ENCODE measurements at places on chromosomes 5 and 9.

DNA sequence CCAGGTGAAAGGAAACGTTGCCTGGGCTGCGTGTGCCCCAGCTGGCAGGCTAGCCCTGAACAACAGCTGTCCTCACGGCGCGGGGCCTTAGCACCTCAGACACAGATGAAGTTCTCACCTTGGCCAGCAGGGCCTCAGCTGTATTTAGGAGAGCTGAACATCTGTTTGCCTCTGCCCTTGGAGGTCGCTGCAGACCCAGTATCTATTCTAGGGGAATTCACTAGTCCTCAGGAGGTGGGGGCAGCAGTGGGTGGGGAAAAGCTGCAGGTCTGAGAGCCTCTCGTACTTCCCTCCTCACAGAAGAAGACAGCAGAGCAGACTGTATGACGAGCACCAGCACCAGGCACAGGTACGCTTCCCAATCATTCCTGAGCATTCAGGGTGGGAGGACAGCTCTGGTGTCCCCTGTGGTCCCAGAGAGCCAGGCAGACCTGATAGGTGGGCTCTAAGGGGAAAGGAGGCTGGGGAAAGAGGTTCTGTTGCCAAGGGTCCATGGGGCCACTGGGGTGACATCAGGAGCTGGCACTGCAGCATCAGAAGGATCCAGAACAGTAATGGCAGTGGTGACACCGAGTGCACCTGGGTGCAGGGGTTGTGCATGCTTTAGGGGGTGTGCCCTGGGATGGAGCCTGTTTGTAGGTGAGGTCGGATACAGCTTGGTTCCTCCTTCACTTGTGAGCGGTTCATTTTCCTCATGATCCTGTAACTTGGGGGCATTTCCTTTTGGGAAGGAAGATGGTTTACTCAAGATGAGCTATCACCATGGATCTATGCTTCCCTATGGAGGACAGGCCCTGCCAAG lies 13.8 kb downstream of the CD74 start:
- no peak for DNase-seq

DNA sequence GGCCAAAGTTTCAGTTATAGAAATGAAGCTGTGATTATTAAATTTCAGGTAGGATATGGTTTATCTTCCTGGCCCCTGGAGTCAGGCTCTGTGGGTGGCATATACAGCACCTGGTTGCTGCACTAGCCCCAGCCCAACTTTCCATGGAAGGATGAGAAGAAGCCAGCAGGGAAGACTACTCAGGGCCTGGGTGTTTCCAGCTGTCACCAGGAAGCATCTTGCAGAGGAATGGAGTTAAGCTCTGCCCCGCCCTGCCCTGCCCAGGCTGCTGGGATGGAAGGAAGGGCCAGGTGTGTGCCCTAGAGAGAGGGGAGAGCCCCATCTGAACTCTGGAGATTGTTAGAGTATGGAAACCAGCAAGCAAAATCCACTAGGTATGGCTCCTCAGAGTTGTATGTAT lies 42.8 kb upstream of the FAT2 start:
- no peak for DNase-seq

GRCh38 chr5:151222790-151223446 lies 974 bp downstream of the CCDC69 start:
- no peak for DNase-seq

DNA sequence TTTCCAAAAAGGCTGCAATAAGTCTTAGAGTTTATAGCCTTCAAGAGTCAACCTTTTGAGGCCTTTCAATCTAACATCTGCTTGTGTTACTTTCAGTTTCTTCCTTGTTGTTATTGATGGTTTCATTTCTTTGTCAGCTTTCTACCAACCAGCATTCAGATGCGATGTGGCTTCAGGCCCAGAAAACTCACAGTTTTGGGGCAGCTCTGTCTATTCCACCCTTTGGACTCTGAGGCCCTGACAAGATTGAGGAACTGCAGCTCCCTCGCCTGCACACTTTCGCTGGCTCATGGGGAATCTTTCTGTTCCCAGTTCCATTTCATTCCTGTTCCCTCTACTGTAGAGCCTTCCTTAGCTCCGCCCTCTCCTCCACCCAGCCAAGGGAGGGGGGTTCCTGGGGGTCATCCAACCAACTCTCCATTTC lies 13.3 kb upstream of the WHRN start:
- DNase-seq = no peak

- DNase-seq = peak; percentile 57
These were observed 69.1 kb downstream of the MYO10 start for GRCh38 chr5:16866795-16867576.

DNA sequence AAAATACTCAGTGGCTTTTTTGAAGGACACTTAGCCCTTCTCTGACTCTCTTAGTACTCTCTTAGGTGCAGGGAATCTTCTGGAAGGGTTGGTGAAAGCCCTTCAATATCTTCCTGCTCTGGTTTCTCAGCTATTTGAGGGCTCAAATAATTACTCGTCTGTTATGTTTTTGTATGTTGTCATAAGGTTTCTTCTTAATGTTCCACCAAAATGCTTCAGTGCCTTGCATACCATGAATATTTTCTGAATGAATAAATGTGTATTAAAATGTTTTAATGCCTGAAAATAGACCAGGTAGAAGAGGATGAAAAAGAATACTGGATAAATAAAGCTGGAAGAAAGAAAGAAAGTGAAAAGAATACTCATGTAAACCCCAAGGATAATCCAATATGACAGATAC lies 124.3 kb downstream of the STK32A start:
- DNase-seq = no peak

- no peak for DNase-seq
These were observed 46.7 kb upstream of the TBC1D9B start for GRCh38 chr5:179954434-179954833.

DNA sequence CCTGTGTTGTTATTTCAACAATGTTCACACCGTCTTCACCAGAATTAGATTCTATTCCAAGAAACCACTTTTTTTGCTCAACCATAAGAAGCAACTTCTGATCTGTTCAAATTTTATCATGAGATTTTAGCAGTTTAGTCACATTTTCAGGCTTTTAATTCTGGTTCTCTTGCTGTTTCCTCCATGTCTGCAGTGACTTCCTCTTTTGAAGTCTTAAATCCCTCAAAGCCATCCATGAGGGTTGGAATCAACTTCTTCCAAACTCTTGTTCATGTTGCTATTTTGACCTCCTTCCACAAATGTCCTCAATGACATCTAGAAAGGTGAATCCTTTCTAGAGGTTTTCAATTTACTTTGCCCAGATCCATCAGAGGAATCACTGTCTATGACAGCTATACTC lies 25.7 kb upstream of the ENTREP1 start:
- no peak for DNase-seq

DNA sequence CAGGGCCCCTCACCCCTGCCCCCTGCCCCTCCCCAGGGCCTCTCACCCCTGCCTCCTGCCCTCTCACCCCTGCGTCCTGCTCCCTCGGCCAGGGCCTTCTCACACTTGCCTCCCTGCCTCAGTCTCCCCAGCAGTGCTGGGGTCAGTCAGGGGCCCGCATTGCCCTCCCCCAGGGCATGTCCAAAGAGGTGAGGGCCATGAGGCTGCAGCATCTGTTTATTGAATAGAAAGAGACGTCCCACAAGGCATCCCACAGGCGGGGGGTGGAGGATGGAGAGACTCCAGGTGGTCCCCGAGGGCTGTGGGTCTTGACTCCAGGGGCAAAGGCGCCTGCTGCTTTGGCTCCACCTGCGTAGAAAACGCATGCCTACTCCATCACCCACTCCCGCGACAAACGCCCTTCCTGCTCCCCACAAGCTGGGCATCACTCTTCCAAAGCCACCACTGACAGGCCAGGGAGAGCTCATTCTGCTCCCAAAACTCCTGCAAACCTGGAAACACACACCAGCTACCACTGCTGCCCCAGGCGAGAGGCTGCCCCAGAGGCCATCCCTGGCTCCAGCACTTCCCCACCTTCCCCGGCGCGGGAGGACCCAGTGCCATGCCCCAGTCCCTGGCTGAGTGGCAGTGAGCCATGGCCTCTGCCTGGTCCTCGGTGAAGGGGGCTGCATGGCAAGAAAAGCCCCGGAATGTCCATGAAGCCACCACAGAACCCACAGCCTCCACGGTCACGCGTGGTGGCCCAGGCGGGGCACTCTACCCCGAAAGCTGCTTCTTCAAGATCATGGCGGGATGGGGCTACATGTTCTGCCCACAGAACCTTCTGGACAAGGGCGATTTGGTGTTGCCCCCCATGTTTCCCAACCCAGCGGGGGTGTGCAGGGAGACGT lies 1.6 kb upstream of the LCN8 start:
- DNase-seq = no peak

DNA sequence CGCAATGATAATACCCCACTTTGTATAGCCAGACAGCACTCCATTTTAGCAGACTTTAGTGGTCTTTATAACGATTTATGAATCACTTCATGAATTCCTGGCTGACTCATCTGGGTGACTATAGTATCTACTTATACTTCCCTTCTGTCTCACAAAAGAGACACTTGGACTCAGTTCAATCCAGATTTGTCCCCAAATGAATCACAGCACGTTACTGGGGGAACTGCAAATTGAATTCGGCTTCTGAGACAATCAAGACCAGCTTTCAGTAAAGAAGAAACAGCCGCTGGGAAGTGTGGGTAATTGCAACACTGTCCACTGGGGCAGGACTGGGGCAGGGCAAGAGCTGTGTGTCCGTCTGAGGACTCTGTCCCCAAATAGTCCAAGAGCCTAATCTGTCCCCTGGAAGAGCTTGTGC lies 337.3 kb upstream of the RFX3 start:
- no peak for DNase-seq

GRCh38 chr9:18849270-18849669 lies 183.7 kb downstream of the SAXO1 start:
- no peak for DNase-seq

- DNase-seq = no peak
These were observed 1.6 kb upstream of the MARCHF6 start for GRCh38 chr5:10351919-10352318.

DNA sequence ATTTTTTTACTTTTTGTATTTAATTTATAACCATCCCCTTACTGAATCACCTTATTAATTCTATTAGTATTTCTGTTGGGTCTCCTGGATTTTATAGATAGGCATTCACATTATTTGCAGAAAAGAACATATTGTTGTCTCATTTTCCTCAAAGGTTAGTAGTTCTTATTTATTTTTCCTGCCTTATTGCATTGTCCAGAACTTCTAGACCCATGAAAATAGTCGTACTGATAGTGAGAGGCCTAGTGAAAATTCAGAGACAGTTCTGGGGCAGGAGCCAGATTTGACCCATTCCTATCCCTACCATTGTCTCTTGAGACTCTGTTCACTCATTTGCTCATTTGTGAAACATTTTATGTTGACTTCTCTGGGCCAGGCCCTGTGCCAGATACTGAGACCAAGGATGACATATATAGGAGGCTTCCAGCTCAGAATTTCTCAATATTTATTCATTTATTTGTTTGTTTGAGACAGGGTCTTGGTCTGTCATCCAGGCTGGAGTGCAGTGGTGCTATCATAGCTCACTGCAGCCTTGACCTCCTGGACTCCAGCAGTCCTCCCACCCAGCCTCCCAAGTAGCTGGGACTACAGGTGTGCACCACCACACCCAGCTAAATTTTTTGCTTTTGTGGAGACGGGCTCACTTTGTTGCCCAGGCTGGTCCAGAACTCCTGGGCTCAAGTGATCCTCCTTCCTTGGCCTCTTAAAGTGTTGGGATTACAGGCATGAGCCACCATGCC lies 34.7 kb downstream of the COL27A1 start:
- no peak for DNase-seq

DNA sequence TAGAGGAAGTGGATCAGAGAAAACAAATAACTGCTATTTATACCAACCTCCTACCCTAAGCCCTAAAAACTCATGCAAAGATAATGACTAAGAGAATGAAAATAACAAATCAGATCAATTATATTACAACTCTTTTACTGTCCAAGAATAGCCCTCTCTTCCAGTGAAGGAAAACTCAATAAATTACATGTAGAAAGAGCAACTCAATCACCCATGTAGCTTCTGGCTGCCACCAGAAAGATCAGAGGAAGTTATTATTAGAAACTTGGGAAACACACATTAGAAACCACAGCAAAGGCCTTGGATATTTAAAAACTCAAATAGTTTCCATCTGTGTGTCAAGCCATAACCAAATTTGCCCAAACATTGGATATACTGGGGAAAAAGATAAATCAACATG lies 134.0 kb upstream of the TARS1 start:
- DNase-seq = no peak

DNA sequence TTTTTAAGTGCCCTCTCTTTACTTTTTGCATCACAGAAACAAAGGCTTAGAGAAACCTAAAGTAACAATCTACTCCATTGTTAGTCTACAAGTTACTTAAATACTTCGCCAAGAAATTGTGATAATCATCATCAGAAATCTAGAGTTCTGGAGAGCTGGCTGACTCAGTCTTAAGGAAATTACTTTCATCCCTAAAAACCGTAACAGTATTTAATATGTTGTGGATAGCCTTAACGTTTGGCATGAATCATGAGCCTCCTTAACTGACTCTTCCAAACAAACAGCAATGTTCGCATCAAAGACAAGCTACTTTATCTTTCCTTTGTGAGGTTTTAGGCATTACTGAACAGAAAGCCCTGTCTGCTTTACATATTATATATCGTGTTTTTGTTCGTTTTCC lies 128.7 kb downstream of the NIPBL start:
- no peak for DNase-seq

- DNase-seq = no peak
These were observed 38.5 kb downstream of the UBTD2 start for GRCh38 chr5:172245046-172245445.

- DNase-seq = no peak
These were observed 111.8 kb downstream of the DAPK1 start for GRCh38 chr9:87609486-87609885.

DNA sequence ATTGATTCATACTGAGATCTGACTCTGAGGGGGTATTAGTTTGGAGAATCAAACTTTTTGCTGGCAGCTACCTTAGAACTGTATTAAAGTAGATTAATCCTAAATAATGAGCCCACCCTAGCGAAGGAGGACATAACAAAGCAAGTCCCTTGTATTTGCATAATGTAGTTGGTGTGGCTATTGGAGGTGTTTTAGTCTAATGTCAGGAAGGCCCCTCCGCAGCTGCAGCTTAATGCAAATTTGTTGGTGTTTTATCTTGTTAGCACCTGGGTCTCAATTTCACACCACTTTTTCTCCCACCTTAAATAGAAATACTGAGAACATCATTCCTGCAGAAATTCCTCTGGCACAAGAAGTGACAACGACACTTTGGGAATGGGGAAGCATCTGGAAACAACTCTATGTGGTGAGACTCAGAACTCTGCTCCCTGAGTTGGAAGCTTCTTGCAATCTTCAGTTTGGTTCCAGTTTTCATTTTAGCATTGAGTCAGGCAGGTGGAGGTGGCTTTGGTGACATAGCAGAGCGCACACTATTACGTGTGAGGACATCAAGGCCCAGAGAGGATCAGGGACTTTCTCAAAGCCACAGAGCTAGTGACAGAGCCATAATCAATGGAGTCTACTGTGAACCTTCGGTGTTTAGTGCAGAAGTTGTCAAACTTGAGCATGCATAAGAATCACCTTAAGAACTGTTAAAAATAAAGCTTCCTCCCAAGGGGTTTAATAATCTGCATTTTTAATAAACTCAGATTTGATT lies 33.9 kb downstream of the DOCK2 start:
- no peak for DNase-seq

DNA sequence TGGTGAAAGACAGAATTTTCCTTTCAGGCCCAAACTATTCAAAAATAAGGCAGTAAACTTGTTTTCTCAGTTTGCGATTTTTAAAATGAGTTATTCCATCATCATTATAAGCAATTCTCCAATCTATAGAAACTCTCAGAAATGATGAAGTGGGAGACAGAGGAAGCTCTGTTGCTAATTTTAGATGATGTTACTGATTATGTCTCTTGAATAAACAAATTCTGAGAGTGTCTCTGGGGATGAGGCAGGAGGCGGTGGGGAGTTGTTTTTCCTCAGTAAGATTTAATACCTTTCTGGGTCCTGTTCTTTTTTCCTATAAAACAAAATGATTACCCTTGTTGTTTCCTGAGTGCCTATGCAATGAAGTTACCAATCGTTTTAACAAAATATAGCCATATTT lies 43.9 kb upstream of the TEX48 start:
- DNase-seq = no peak
